ENCODE measurements at places on chromosomes 7 and 10. TPM values are rescaled to one million over a fixed set of nuclear protein-coding genes. Genes with fewer than 3 reads are reported as not detected.

DNA sequence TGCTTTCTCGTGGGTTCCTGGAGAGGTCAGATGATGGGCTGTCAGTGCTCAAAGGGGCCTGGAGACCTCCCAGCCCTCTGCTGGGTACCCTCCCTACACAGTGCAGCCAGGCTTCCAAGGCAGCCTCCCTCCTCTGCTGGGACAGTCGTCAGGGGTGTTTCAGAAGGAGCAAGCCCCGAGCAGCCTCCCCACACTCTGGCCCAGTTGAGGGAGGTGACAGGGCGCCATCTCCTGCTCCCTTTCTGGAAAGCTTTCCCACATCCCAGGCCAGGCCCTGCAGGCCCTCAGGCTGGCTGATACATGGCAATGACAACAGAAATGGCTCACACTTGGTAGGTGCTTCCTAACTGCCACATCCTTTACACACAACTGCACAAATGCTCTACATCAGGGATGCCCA, 32.1 kb downstream of the KCNMA1 start:
- no peak for DNase-seq

DNA sequence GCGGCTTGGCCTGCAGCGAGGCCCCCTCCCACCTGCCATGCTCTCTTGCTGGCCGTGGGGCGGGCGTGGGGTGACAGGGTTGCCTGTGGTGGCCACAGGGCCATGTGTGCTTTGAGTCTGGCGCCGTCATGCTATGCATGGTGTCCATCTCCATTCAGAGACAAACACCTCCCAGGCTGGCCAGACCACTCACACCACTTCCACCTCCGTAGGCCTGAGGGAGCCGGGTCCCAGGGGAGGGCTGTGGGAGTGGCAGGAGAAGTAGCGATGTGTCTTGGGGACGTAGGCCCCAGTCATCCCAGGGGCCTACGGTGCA, 65.5 kb downstream of the DNAJB6 start:
- no peak for DNase-seq

The GPR158 gene
- total RNA-seq: 0.09 TPM

The GNAT3 gene
- not detected for total RNA-seq

GRCh38 chr10:114350751-114351150, 53.6 kb downstream of the AFAP1L2 start:
- DNase-seq: no peak

The CDCA7L gene
- 23.9 TPM for total RNA-seq

GRCh38 chr7:142375710-142376313, 118.0 kb upstream of the PRSS58 start:
- DNase-seq: no peak

The BAMBI gene
- 7.9 TPM for total RNA-seq

The PTER gene
- total RNA-seq: 9.3 TPM

The SRRT gene
- 47.8 TPM for total RNA-seq

DNA sequence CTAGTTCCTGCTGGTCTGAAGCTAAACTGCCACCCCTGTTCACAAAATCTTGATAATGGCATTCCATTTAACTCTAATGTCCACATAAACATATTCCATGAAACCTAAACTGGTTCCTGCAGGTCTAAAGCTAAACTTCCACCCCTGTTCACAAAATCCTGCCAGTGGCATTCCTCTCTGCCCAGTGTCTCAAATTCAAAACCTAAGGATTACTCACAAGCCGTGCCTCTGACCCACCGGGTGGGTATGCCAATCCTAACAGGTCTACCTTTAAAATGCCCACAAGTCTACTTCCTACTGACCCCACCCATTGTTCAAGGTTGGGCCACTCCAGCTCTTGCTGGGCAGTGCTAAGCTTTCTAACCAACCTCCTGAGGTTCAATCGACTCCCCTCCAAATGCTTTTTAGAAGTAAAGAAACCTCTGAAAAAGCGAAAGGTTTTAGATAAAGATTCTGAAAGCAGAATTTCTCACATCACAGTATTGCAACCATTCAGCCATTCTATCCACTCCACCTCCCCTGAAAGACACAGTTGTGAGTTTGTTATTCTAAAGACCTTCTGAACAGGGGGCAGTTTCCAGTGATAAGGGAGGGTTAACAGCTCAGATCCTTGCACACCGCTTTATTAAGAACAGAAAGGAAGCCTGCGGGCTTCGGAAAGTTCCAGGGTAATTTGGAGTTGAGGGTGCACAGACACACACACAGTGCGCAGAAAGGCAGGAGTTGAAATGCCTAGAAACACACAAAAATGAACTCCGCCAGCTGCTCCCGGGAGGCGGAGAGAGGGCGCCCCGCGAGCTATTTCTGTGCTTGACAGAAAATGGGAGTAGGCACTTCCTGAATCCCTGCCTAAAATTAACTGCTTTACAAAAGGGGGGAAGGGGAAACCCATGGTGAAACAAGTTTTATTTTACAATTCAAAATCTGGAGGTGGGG, 87.7 kb downstream of the TNS3 start:
- DNase-seq: no peak

DNA sequence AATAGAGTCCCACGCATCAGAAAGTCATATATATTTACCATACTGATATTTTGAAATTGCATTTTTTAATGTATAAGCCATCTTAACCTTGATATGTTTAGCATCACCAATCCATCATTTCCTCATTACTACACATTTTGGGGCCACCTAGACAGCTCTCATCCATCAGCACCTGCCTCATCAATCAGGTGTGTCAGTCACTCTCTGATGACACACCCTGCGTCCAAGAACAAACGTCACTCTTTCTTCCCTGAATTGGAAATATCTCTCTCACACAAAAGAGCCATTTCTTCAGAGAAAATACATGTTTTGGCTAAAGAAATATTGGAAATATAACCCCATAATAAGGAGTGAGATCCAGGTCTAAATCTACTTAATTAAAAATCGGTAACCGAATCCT, 38.9 kb upstream of the RSU1 start:
- DNase-seq: no peak

GRCh38 chr7:20330928-20331909, 519 bp downstream of the ITGB8 start:
- DNase-seq: peak; percentile 43

DNA sequence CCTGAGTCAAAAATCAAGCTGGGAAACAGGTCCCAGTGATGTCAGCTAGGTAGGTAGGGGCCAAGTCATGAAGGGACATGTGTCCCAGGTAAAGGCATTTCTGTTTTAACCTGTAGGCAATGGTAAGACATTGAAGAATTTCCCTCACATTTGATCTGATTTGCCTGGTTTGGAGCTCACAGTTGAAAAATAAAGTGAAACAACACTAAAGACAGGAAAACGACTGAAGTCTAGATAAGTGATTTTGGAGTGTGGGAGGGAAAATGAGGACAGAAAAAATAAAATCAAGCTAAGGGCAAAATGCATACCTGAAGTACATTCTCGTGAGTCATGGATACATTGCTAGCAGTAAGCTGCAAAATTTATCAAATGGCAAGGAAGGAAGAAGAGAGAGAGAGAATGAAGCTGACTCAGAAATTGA, 169.9 kb downstream of the SKIDA1 start:
- no peak for DNase-seq

GRCh38 chr10:74293686-74294371, 142.8 kb downstream of the ADK start:
- no peak for DNase-seq

DNA sequence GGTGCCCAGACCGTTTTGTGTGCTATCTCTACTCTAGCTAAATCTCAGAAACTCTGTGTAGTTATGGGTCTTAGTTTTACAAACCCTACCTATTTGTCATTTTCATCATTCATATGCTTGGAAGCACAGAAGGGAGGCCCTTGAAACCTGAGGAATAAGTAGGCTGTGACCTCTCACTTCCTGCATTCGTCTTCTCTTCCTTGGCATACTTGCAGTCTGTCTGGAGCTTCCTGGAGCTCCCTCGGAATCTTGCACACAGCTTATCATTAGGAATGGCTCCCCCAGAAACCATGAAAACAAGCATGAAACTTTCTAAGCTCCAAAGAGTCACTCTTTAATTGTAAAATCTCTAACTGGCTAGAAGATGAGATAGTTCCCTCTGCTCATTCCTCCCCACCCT, 376.9 kb upstream of the MYO3A start:
- DNase-seq: no peak

The ACTA2 gene
- total RNA-seq: 20.6 TPM

- no peak for DNase-seq
Observed at GRCh38 chr7:132871419-132871818, 210.5 kb downstream of the CHCHD3 start.

- DNase-seq: no peak
Observed at GRCh38 chr10:101837748-101838147, 5.9 kb downstream of the KCNIP2 start.

GRCh38 chr10:48608279-48608681, 3.4 kb upstream of the ARHGAP22 start:
- peak; percentile 13 for DNase-seq

The BTBD16 gene
- not detected for total RNA-seq

GRCh38 chr10:3740157-3740871, 44.7 kb downstream of the KLF6 start:
- DNase-seq: no peak

The CPA4 gene
- 6.0 TPM for total RNA-seq

DNA sequence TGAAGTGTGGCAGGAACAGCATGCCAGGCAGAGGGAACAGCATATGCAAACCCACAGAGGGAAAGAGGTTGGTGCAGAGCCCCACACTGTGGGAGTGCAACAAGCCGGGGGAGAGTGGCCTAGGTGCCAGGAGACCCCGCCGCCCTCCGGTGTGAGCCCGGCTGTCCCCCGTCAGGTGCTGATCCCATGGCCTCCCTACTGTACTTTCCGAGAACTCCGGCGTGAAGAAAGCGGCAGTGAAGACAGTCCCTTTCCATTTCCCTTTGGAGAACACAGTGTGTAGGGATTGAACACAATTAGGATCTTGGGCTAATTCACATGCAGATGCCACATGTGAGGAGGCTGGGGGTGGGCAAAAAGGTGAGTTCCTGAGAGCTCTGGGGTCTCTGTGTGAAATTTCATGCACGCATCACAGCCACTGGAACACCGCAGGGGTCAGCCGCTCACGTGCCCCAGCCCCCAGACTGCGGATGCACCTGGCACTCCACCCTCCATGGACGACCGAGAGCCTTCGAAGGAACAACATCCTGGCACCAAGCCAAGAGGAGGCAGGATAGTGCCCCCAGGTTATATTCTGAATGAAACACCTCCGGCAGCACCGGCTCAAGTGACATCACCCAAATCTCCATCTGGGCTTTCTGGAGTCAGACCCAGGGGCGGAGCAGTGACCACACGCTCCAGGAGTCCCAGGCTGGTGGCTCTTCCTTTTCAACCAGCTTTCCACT, 82.1 kb upstream of the PPP2R2D start:
- DNase-seq: no peak

The UROS gene
- 17.8 TPM for total RNA-seq

- DNase-seq: no peak
Observed at GRCh38 chr7:106420736-106421135, 136.0 kb upstream of the NAMPT start.

DNA sequence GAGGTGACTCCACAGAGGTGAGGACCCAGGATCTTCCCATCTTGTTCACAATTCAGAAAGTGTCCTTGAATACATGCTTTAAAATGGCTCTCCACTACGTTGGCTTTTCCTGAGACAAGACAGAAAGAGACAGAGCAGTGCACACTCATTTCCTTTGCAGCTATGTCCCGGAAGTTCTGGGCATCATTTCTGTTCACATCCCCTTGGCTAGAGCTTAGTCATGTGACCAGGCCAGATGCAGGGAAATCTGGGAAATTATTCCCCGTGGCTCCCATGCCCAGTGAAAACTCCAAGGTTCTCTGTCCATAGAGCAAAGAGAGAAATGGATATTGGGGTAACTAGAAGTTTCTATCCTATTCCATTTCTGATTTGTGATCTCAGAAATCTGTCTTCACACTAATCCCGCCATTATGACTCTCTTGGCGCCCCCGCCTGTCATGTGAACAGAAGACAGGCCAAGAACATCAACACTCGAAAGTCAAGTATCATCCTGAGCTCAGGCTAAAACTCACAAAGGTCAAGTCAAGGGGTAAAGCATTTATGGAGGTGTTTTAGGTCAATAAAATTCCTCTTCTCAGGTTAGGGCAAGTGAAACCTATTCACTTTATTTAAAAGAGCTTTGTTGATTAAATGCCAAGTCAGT, 251.4 kb upstream of the HABP2 start:
- DNase-seq: no peak

DNA sequence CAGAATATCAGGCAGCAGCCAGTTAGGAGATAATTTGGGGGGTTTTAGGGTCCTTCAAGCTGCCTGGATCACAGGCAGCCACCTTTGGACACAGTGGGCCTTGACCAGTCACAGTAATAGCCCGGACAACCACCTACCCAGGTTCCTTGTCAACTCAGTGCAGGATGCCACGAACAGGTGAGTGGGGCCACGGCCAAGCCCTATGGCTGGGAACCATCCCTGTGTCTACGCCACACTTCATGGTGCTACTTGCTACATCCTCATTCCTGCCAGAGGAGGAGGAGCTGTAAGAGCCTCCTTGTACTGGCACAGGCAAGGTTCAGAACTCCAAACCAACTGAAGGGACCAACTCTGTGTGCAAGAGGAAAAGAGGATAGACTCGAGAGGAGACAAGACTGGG, 19.9 kb downstream of the ITPRIP start:
- DNase-seq: no peak

- DNase-seq: no peak
Observed at GRCh38 chr7:45190406-45191165, 33.0 kb downstream of the RAMP3 start.

- DNase-seq: no peak
Observed at GRCh38 chr10:81104494-81104893, 566.8 kb downstream of the SH2D4B start.

DNA sequence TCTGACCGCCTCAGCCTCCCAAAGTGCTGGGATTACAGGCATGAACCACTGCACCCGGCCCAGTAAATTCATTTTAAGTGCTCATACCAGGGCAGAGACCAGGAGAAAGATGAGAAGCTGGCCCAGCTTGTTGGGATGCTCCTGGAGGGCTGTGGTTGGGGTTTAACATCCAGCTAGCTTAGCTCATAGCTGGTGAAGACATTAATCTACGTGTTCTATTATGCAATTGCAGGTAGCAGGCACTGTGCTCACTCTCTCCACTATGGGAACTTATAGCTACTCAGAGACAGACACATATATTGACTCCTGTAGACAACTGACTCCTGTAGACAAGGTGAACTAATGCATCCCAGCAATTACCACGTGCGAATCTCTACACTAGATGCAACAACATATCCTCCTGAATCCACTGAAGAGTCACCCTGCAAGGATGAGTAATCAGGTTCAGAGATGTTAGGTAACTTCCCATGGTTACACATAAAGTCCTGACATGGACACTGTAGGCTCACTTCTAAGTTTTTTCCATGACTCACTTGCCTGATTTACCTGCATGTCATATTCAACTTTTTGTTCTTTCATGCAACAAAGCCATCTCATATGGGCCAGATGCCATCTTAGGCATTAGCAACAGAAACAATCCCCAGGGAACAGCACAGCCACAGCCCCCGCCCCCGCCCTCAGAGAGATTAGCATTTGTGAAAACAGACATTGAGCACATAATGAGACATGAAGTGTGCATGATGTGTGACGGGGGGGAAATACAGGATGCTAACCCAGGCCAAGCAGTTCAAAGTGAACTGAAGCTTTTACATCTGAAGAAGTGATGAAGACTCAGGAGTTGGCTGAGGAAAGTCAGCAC, 37.2 kb downstream of the ERLIN1 start:
- DNase-seq: no peak

- DNase-seq: no peak
Observed at GRCh38 chr7:31761646-31762045, 74.6 kb downstream of the PPP1R17 start.

- no peak for DNase-seq
Observed at GRCh38 chr10:11532306-11532705, 79.1 kb downstream of the USP6NL start.

The CTNNA3 gene
- 0.23 TPM for total RNA-seq

GRCh38 chr7:130380861-130381455, 664 bp downstream of the CPA1 start:
- peak; percentile 41 for DNase-seq

- DNase-seq: peak; percentile 63
Observed at GRCh38 chr10:48289501-48290238, 15.2 kb upstream of the FRMPD2 start.

The ADAM22 gene
- 1.7 TPM for total RNA-seq
